ENCODE measurements at places on chromosomes 16 and 17. TPM values are rescaled to one million over a fixed set of nuclear protein-coding genes. Genes with fewer than 3 reads are reported as not detected.

DNA sequence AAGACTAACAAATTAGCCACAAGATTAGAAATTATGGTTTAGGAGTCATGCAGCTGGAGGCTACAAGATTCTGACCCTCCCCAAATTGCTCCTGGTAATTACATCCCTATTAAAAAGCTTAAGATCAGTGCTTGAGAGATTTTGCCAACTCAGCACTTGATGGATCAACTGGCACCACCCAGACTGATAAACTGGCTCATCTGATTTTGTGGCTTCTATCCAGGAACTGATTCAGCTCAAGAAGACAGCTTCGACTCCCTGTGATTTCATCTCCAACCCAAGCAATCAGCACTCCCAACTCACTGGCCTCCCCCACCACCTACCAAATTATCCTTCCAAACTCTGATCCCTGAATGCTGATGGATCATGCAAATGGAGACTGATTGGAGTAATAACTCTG is 94.8 kb downstream of the TNFRSF13B start:
- DNase-seq: no peak

GRCh38 chr17:61255647-61256046 is 144.0 kb upstream of the TBX2 start:
- no peak for DNase-seq

- no peak for DNase-seq
Observed at GRCh38 chr16:78528265-78528664, 428.8 kb downstream of the WWOX start.

DNA sequence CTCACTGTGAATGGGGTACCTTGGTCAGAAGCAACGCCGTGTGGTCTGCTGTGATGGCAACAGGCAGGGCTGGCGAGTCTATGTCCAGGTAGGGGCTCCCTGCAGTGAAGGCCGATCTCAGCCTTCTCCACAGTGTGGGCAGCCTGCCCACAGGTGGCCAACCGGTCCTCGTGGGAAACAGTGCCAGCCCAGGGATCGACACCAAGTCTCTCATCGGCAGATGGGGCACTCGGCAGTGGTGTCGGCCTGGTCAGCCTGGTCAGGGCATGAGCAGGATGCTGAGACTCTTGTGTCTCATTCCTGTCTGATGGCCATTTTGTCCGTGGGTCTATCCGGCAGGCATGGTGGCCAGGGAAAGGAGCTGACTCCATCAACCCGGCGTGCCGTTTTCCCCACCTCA is 92.2 kb downstream of the TNFRSF13B start:
- DNase-seq: no peak

- DNase-seq: peak; percentile 83
Observed at GRCh38 chr17:75124041-75124818, 7.3 kb downstream of the NT5C start.

DNA sequence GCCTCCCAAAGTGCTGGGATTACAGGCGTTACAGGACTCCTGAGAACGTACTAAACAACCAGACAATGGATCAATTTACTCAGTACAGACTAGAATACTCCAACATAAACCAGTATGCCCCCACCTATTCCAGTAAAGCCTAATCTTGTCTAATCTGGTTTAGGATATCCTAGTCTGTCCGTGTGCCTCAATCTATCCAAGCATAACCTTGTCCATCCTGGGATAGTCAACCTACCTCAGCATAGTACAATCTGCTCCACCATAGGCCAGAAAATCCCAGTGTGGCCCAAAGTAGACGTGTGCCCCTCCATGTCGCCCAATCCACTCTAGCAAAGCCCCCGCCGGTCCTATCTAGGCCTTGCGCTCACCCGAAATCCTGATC is 625 bp downstream of the DVL2 start:
- DNase-seq: no peak

- DNase-seq: no peak
Observed at GRCh38 chr17:49696233-49696761, 11.5 kb downstream of the SLC35B1 start.

- DNase-seq: no peak
Observed at GRCh38 chr17:77881545-77881944, 77.0 kb upstream of the TNRC6C start.

DNA sequence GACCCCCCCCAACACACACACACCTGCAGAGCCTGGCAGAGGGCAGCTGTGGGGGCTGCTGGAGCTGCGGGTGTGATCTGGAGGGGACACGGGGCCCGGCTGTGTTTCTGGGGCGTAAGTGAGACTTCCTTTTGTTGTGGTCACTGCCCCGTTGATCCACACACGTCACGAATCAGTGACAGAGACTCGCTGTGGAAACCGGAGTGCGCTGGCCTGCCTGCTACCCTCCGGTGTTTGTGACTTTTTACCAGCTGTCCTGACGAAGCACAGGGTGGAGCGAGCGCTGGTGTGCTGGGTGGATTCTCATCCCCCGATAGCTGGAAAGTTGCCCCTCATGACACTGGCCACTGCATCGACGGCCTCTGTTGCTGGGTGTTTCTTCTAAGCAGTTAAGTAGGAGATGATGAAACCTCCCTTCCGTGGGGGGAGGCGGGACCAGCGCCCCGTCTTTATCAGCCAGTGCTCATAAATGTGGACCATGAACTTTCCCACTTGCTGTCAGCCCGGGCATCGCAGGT is 2.3 kb downstream of the METRNL start:
- no peak for DNase-seq

- DNase-seq: no peak
Observed at GRCh38 chr17:8003594-8004181, 1.3 kb downstream of the GUCY2D start.

GRCh38 chr17:70658840-70659239 is 489.5 kb downstream of the KCNJ2 start:
- no peak for DNase-seq

The CDR2L gene
- 23.5 TPM for total RNA-seq

The OTOA gene
- not detected for total RNA-seq

The ABCA6 gene
- 39.6 TPM for total RNA-seq

The CDH16 gene
- total RNA-seq: 0.65 TPM

Measured in dermis blood vessel endothelial cell (primary cell).